Osteocyte (in vitro differentiated cells): ENCODE measurements at places on chromosomes 7 and 10. TPM values are rescaled to one million over a fixed set of nuclear protein-coding genes. Genes with fewer than 3 reads are reported as not detected.

DNA sequence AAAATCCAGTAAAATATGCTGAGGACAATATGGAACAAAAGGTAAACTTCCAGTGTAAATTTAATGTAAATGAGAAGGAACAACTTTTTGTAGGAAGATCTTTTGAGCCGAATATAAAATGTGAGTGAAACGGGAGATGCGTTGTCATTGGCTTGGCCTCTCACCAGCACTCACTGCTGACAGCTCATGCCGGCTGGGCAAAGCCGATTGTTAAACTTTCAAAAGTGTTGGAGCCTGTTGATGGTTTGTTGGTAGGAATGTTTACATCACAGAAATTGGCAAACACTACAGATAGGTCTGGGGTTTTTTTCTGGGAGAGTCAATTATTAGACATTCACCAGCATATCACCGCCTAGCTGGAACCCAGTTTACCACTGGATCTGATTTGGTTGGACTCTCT lies 6.1 kb downstream of the PSTK start:
- no peak for DNase-seq
- H3K36me3 ChIP-seq, result peaks cover 27% of the 10 kb centered on the region
- H3K4me3 ChIP-seq, result no peak overlapping the region
- H3K27me3 ChIP-seq, result no peaks in the 10 kb centered on the region
- no peak overlapping the region for H3K27ac ChIP-seq

DNA sequence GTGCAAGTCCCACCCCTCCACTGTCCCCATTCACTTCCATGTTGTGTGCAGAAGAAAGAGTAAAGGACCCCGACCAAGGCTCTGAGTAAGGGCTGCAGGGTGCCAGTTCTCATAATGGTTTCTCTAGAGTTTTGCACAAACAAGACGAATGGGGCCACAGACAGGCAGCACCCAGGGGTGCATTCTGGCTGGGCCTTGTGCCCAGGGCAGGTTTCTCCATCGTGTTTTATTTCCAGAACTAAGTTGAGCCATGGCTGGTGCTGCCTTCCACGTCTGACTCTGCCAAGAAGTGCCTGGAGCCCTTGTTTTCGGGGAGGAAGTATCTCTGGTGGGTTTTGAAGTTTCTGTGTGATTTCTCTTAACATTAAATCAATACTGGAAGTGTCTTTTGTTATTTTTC lies 95.0 kb upstream of the SDK1 start:
- H3K27me3 ChIP-seq, result peaks cover 3% of the 10 kb centered on the region
- no peak for DNase-seq
- H3K4me1 ChIP-seq, result no peaks in the 10 kb centered on the region

DNA sequence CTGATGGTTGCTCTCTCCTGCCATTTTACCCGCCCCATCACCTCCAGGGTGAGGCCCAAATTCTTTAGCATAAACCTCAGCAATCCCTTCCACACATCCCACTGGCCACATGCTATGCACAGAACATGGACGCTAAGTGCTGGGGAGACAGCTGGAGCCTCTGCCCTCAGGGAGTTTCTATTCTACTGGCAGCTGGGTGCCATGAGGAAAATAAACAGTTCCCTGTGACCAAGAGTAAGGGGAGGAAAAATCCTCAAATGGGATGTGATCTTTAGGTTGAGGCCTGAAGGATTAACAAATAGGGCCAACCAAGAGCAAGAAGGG lies 1.2 kb downstream of the PARP12 start:
- peak; percentile 63 for DNase-seq
- H3K4me1 ChIP-seq, result peaks cover 32% of the 10 kb centered on the region
- H3K36me3 ChIP-seq, result peaks cover 10% of the 10 kb centered on the region
- peak overlapping the region; percentile 83 for H3K4me3 ChIP-seq
- no peaks in the 10 kb centered on the region for H3K27me3 ChIP-seq

GRCh38 chr7:117972606-117973005 lies 99.4 kb upstream of the CTTNBP2 start:
- no peak overlapping the region for H3K27ac ChIP-seq
- H3K4me3 ChIP-seq, result no peak overlapping the region
- no peaks in the 10 kb centered on the region for H3K4me1 ChIP-seq
- H3K27me3 ChIP-seq, result peaks cover 2% of the 10 kb centered on the region

- no peaks in the 10 kb centered on the region for H3K27me3 ChIP-seq
- H3K4me1 ChIP-seq, result peaks cover 68% of the 10 kb centered on the region
- peaks cover 9% of the 10 kb centered on the region for H3K36me3 ChIP-seq
- peak overlapping the region; percentile 74 for H3K4me3 ChIP-seq
- peak overlapping the region; percentile 96 for H3K27ac ChIP-seq
- DNase-seq, result no peak
Measured at GRCh38 chr7:1569440-1569832, 396 bp downstream of the PSMG3 start.

The TMEM213 gene
- not detected in 2 replicates for total RNA-seq

The HIP1 gene
- 55.3 and 62.0 TPM in 2 replicates for total RNA-seq

GRCh38 chr10:88661577-88661976 lies 2.7 kb upstream of the LIPF start:
- no peak overlapping the region for H3K4me3 ChIP-seq
- no peak overlapping the region for H3K27ac ChIP-seq
- no peaks in the 10 kb centered on the region for H3K27me3 ChIP-seq
- no peaks in the 10 kb centered on the region for H3K36me3 ChIP-seq
- DNase-seq, result no peak
- H3K4me1 ChIP-seq, result peaks cover 29% of the 10 kb centered on the region

DNA sequence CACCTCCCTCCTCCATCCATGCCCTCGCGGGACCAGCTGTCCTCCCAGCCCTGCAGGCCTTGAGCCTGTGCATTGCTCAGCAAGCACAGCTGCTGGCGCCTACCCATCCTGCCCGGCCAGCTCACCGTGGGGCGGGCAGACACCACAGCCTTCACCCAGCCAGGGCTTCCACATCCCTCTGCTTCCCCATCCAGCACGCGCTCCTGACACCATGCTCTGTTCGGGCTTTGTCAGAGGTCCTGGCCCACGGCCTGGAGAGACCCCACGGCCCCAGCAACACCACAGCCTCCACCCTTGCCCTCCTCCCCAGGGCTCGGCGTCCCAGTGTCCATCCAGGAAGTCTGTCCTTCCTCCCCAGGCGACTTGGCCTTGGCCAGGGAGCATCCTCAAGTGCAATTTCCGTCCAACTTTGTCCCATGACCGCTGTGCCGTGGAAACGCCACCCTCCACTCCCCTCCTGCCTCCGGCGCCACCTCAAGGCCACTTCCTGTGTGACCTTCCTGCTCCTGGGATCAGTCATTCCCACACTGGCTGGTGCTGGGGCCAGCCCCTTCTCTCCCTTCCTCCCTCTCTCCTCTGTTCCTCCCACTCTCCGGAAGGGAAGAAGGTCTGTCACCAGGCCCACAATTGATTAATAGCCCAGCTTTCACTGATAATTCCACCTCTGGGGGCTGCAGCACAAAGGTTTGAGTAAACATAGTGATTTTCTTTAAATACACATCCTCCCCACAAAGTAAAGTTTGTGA lies 71.5 kb upstream of the SMNDC1 start:
- no peaks in the 10 kb centered on the region for H3K4me1 ChIP-seq
- no peak overlapping the region for H3K4me3 ChIP-seq
- no peak for DNase-seq
- no peaks in the 10 kb centered on the region for H3K36me3 ChIP-seq
- H3K27me3 ChIP-seq, result no peaks in the 10 kb centered on the region

DNA sequence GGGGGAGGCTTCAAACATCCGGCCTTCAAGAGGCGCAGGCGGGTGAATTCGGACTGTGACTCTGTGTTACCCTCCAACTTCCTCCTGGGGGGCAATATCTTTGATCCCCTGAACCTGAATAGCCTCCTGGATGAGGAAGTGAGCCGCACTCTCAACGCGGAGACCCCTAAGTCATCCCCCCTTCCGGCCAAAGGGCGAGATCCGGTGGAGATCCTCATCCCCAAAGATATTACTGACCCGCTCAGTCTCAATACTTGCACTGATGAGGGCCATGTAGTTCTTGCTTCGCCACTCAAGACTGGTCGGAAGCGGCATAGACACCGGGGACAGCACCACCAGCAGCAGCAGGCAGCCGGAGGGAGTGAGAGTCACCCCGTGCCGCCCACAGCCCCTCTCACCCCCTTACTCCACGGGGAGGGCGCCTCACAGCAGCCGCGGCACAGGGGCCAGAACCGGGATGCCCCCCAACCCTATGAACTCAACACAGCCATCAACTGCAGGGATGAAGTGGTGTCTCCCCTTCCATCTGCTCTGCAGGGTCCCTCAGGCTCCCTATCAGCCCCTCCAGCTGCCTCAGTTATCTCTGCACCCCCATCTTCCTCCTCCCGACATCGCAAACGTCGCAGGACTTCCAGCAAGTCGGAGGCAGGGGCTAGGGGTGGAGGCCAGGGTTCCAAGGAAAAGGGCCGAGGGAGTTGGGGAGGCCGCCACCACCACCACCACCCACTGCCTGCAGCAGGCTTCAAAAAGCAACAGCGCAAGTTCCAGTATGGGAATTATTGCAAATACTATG lies 1.1 kb downstream of the MEPCE start:
- no peaks in the 10 kb centered on the region for H3K27me3 ChIP-seq
- peaks cover 27% of the 10 kb centered on the region for H3K36me3 ChIP-seq

GRCh38 chr10:22684699-22685098 lies 29.7 kb downstream of the PIP4K2A start:
- no peak overlapping the region for H3K4me3 ChIP-seq
- peaks cover 30% of the 10 kb centered on the region for H3K4me1 ChIP-seq
- no peaks in the 10 kb centered on the region for H3K27me3 ChIP-seq
- H3K36me3 ChIP-seq, result no peaks in the 10 kb centered on the region

GRCh38 chr7:88363249-88363648 lies 56.6 kb upstream of the STEAP4 start:
- no peaks in the 10 kb centered on the region for H3K36me3 ChIP-seq
- no peak for DNase-seq
- no peaks in the 10 kb centered on the region for H3K4me1 ChIP-seq

DNA sequence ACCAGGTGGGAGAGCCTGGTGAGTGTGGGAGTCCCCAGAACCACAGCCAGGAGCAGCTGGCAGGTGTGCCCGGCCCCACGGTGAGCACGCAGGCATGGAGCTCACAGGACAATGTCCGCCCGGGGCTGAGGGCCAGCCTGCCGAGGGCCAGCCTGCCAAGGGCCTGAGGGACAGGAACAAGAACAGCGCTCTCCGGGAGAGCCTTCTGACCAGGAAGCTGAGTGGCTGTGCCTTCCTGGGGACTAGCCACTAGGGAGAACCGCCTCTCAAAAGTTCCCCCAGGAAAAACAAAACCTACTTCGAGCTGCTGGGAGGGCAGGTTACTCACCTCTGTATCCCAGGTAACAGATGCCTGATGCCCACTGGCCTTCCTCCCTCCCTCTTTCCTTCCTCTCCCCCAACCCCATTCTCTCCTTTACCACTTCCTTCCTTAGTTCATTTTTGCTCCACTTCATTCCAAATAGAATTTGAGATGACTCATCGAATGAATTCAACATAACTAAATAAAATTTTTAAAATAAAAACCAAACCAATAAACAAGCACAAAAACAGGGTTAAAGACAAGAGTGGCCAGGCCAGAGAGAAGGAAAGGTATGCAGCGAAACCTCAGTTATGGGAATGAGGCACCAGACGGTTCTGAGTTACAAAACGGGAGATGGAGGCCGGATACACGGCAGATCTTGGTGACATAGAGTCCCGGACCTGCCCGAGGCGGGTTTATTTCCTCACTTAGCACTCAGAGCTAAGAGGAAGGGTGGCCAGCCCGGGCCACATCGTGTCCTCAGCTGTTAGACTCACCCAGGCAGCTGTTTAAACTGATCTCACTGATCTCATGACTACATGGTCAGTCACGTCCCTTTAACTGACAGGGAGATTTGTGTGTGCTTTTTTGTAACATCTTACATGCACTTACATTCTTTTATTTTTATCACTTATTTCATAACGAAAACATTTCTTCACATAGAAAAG lies 128.5 kb downstream of the TNS3 start:
- no peaks in the 10 kb centered on the region for H3K27me3 ChIP-seq
- H3K4me1 ChIP-seq, result peaks cover 79% of the 10 kb centered on the region
- DNase-seq, result no peak
- H3K4me3 ChIP-seq, result peak overlapping the region; percentile 28

The USP6NL gene
- total RNA-seq, result 13.8 and 17.0 TPM in 2 replicates

The CRPPA gene
- total RNA-seq, result 2.6 and 3.3 TPM in 2 replicates

DNA sequence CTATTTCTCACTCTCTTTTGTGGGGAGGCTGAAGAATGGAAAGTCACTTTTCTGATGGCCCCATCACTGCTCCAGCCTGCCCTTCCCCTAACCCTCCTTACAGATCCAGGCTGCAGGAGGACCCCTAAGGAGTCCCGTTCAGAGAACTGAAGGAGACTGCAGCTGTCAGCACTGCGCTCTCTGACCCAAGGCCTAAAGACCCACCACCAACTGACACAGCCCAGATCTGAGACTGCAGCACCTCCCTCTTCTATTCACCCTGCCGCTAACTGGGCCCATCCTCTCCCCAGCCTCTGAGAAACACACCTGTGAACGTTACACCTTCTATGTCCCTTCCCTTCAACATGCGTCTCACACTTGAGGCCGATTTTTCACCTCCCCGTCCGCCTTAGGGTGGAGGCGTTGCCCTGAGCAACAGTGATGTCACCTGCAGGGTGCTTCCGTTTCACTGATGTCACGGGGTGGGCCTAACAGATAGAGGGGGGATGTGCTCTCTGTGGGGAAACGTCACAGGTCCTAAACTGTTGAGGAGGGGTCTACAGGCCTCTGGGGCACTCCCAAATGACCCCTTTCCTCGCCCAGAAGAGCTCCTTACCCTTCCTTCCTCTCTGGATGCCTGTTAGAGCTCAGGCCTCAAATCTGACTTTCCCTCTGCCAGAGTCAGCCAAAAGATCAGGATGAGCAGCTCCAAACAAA lies 5.1 kb downstream of the ITPRIP start:
- no peak for DNase-seq
- no peak overlapping the region for H3K4me3 ChIP-seq
- peak overlapping the region; percentile 85 for H3K27ac ChIP-seq
- no peaks in the 10 kb centered on the region for H3K27me3 ChIP-seq
- H3K4me1 ChIP-seq, result peaks cover 80% of the 10 kb centered on the region
- no peaks in the 10 kb centered on the region for H3K36me3 ChIP-seq

The NUTM2E gene
- 0.76 and 0.89 TPM in 2 replicates for total RNA-seq

The GRM8 gene
- 0.51 and 0.86 TPM in 2 replicates for total RNA-seq

The ZNF212 gene
- total RNA-seq, result 11.9 and 13.0 TPM in 2 replicates

The ITPRID1 gene
- not detected in 2 replicates for total RNA-seq

DNA sequence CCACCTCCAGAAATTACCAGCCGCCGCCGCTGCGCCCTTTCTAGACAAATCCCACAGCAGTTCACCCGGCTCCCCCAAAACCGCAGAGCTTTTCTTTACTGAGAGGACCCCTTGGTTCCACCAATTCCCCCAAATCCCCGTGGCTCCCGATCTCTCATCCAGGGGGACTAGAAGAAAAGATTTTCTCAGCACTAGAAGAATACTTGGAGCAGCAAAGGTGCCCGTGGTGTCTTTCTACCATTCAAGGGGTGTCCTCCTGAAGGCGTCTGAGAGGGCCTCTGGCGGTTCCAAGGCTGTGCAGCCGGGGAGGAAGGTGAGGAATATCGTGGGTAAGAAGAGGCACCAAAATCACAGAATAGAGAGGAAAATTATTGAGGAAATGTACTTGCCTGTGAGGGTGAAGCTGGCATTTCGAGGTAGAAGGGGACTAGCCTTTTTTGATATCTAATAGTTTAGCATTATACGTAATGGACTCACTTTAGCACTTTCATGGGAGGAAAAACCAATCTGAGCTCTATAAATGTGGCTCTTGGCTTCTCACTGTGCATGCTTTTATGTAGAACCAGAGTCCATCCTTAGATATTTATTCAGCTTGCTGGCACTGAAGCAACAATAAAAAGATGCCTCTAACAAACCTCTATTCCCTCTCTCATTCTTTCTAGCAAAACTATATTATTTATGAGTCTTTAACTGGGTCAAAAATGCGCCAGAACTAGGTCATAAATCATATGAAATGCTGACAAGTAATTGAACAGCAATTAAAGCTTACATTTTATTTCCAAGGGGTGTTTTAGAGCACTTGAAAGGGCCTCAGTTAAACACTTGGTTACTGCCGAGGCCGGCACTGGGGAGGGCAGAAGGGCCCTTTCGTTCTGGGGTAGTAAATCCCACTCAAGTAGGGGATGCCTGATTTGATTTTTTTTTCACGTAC lies 13.8 kb upstream of the HOXA2 start:
- H3K36me3 ChIP-seq, result no peaks in the 10 kb centered on the region
- DNase-seq, result no peak
- H3K4me3 ChIP-seq, result no peak overlapping the region
- peaks cover 86% of the 10 kb centered on the region for H3K27me3 ChIP-seq
- H3K4me1 ChIP-seq, result peaks cover 1% of the 10 kb centered on the region
